ENCODE measurements at places on chromosomes 2 and 18.

- DNase-seq, result no peak
Measured at GRCh38 chr2:133530645-133531044, 37.6 kb downstream of the NCKAP5 start.

DNA sequence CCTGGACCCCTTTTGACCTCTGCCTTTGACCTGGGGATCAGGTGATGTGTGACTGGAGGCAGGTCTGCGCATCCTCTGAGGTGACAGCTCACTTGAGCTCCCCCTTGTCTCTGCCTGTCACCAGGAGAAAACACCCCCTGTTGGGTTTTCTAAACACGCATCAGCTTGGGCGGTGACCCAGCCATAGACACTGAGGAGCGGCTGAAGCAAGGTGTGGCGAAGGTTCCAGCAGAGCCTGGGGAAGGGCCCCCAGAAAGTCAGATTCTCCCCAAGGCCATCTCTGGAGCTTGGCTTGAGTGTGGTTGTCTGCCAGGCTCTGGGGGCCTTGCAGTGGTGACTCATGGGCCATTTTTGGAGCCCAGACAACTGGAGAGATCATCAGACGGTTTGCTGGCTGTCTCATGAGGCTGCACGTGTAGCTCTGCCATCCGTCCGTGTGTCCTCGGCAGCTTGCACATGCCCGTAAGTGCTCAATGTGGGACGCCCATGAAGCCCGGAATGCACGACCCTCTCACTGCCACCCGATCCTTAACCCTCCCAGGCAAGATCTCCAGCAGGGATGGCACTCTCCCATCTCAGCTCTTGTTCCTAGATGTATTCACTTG lies 29.4 kb downstream of the SIX3 start:
- no peak for DNase-seq

DNA sequence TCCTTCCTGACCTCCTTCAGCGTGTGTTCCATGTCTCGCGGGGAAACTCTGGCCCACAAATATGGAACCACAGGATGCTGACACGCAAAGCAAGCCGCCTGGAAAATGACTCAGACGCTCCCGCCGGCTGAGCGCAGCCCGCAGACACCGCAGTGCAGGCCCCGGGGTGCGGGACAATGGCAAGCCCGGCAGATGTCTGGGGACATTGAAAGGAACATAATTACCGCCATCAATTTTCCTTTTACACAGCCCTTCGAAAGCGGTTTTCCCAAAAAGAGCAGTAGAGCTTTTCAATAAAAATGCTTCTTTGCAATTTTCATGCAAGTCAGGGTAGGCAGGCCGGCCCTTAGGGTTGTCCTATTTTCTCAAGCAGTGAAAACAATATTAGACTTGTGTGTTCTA lies 159.2 kb upstream of the SH3BP4 start:
- no peak for DNase-seq

GRCh38 chr2:145598434-145598833 lies 1078.5 kb upstream of the ZEB2 start:
- DNase-seq, result peak; percentile 67

- DNase-seq, result no peak
Measured at GRCh38 chr2:34104601-34105000, 505.5 kb upstream of the FAM98A start.

DNA sequence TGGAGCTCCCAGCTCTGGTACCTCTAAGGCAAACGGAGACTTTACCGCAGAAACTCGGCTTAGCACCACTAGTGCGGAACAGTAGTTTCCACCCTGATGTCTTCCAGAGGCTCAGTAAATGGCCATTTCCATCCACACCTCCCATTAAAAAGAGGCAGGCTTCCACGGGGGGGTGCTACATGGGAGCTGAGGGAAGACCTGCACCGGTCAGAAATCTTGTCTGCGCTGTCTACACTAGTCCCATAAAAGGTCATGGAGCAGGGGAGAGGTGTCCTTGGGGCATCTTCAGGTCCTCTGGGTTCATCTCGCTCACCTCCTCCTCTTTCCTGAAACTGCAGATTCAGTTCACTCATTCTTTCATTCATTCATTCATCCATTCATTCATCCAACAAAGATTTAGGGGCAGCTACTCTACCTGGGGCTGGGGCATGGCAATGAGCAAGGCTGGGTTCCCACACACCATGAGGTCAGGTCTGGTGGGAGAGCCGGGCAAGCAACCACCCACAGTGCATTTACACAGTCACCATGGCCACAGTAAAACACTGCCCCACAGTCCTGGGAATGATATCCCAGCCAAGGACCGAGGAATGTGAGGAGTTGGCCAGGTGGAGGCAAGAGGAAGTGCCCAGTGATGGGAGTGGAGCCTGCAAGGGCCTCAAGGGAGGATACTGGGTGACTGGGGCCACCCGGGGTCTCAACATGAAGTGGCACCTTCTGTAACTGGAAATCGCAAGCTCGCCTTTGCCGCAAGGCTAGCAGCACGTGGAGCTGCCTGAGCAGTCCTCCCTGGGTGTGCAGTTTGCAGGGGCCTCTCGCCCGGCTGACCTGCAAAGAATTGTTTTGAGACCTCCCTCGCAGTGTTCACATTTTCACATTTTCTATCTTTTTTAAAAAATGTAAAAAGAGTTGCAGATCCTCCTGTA lies 180.2 kb upstream of the RAB6C start:
- DNase-seq, result no peak

- peak; percentile 41 for DNase-seq
Measured at GRCh38 chr2:205803500-205803899, 121.2 kb downstream of the NRP2 start.

Measured in suppressor macrophage treated with lipopolysaccharide for 4 hours (primary cell).